Stimulated activated CD4-positive, alpha-beta T cell treated with anti-CD3 and anti-CD28 coated beads, Interleukin-4, amount 100 ng/mL, for 1 hour (primary cell): ENCODE measurements at places on chromosomes 2 and 18.

DNA sequence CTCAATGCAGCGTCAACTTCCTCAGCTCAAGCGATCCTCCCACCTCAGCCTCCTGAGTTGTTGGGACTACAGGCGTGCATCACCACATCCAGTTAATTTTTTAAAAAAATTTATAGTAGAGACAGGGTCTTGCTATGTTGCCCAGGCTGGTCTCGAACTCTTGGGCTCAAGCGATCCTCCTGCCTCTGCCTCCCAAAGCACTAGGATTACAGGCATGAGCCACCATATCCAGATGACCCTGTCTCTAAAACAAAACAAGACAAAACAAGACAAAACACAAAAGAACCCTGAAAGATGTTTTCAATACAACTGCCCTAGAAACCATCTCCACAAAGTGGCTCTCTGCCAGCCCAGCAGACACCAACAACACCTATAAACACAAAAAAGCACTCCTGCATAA lies 31.4 kb downstream of the ANKRD29 start:
- DNase-seq, result no peak

GRCh38 chr2:61978522-61978921 lies 73.0 kb downstream of the COMMD1 start:
- no peak for DNase-seq

GRCh38 chr2:221715523-221716247 lies 143.6 kb upstream of the EPHA4 start:
- DNase-seq, result no peak

GRCh38 chr2:188132385-188132784 lies 159.3 kb upstream of the GULP1 start:
- no peak for DNase-seq

DNA sequence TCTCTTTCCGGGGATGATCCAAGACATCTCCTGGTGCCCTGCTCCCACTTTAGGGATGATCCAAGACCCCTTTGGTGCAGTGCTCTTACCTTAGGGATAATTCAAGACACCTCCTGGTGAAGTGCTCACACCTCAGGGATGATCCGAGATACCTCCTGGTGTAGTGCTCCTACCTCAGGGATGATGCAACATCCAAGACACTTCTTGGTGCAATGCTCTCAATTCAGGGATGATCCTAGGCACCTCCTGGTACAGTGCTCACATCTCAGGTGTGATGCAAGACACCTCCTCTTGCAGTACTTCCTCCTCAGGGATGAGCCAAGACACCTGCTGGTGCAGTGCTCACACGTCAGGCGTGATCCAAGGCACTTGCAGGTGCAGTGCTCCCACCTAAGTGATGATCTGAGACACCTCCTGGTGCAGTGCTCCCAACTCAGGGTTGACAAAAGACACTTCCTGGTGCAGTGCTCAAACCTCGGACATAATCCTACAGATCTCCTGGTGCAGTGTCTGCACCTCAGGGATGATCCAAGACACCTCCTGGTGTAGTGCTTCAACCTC lies 122.3 kb downstream of the ASB1 start:
- no peak for DNase-seq

DNA sequence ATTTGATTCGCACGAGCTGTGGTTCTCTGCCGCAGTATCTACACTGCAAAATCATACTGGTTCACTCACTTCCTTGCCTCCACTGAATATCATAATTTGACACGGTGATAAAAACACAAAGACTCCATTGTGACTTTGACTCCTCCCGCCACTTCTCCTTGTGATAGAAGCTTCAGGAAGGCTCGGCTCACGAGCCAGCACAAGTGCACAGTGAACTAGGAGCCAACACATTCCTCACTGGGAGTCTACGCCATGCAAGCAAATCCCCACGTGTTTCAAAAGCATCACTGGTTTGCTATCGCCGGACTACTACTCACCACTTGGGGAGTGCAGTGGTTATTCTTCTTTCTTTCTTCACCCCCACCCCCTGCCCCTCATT lies 293.3 kb upstream of the PARD3B start:
- no peak for DNase-seq

DNA sequence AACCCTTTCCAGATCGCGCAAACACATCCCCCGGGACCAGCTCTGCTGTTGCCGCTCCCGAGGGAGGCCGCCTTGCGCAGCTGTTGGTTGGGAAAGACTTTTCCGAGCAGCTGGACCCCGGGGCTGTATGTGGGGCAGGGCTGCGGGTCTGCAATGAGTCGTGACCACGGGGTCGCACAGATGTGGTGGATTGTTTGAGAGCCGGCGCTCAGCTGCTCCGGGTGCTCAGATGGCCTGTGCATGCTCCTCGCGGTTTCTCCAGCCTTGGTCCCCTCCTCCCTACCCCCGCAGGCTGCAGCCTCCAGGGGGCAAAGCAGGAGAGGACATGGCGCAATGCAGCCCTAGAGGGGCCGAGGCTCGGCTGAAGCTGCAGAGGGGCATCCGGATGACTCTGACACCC lies 105.2 kb upstream of the OTOS start:
- DNase-seq, result no peak

GRCh38 chr18:9619545-9619944 lies 5.2 kb upstream of the PPP4R1 start:
- DNase-seq, result no peak
